ENCODE measurements at places on chromosomes 1 and 21.

- no peak for DNase-seq
Observed at GRCh38 chr1:1111516-1112236, 4.2 kb downstream of the C1orf159 start.

DNA sequence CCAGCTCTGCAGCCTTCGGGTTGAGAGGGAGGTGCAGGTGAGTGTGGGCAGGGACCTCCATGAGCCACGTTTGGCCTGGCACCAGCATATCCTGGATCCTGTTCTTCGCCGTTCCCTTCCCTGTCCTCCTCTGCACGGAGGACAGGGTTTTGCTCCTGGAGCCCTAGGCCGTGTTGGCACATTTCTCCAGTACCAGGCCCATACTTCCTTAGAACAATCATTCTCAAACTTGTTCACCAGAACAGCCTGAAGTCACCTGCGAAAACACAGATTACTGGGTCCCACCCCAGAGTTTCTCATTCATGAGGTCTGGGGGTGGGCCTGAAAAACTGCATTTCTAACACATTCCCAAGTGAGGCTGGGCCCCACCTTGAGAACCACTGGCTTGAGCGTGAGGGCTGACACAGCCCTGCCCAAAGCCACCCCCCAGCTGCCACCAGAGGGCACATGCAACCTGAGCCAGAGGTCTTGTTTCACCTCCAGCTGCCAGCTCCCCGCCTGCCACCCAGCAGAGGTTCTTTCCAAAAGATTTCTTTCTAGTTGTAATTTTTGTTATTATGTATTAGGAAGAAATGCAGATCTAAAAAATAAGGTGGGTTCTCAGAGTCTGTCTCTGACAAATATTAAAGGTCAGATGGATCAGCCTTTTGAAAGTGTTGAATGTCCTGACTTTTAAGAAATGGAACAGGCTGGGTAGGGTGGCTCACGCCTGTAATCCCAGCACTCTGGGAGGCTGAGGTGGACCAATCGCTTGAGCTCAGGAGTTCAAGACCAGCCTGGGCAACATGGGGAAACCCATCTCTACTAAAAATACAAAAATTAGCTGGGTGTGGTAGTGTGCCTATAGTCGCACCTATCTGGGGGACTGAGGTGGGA is 39.6 kb upstream of the LDLRAP1 start:
- peak; percentile 39 for DNase-seq

DNA sequence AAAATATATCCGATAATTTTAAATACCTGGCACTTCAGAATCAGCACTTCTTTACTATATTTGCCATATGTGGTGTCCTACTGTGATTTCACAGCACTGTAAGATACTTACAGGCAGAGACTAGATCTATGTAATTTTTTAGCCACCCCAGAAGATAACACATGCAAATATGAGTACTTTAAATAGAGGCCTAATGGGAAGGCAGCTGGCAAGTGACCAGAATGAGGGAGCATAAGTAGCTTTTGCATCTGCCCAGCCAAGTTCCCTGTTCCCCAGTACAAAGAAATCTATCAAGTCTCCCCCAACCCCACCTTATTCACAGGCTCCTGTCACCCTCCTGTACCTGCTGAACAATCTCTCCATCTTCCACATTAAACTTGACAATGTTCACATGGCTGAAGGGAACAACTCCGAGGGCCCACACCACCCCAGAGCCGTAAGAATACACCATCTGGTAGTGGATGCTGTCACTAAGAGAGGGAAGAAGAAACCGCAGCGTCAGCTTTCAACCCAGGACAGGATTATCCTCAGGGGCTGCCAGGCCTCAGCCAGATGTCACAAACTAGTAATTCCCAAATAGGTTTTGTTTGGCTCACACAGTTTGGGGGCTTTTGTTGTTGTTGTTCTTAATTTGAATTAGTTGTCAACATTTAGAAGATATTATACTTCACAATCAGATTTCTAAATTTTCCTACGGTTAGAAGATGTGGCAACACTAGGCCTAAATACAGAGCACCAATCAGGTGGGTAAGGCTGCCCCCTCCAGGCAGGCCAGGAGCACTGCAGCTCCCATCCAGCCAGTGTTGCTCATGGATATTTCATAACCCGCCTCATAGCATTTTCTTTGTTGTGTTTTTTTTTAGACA is 10.4 kb downstream of the EMC1 start:
- peak; percentile 79 for DNase-seq

GRCh38 chr1:58907398-58907797 is 123.6 kb upstream of the JUN start:
- DNase-seq = no peak

DNA sequence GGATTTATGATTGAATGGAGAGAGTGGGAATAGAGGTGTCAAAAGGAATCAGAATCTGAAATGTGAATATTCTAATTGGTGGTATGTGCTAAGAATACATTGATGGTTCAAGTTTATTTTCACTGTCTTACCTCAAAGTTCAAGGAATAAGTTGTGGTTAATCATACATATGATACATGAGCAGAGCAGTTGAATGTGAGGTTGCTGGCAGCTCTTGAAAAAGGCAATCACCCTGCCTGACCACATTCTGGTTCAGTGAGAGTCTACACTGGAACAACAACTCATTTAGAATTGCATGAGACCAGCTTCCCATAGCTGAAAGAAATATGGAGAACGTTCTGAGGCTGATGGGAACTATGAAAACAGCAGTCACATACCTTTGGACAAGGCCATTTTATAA is 68.3 kb upstream of the ARHGAP29 start:
- no peak for DNase-seq

GRCh38 chr1:109995536-109995935 is 11.0 kb downstream of the AHCYL1 start:
- DNase-seq = no peak

DNA sequence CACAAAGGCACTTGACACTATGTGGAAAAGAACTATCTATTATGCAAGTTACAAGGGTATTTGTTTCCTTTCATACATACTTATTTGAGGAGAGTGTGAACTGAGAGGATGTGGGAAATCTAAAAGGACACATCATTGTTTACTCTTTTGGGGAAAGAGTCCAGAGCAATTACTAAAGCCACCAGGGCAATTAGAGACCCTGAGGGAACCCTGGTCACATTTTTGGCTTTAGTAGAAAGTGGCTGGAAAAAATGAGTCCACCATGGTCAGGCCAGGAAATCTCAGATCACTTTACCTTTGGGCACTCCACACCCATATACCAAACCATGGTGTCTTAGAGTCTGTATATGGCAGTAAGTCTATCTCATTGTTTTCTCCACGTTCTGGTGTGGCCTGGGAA is 243.3 kb downstream of the HLX start:
- DNase-seq = no peak

GRCh38 chr21:29730281-29730680 is 209.5 kb downstream of the GRIK1 start:
- no peak for DNase-seq

DNA sequence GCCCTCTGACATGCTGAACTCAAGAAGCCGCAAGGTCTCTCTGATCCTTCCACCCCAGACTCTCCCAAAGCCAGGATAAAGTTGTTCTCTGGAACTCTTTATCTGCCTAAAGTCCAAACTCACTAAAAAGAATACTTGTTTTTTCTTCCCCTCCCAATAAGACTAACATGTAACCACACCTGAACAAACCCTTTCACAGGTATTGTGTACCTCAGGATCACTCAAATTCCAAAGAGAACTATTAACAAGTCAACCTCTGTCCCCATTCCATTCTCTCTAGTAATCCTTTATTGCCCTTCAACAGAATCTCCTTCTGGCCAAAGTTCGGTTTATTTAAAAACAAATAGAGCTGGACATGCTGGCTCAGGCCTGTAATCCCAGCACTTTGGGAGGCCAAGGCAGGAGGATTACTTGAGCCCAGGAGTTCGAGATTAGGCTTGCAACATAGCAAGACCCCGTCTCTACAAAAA is 4.1 kb upstream of the TOE1 start:
- no peak for DNase-seq

DNA sequence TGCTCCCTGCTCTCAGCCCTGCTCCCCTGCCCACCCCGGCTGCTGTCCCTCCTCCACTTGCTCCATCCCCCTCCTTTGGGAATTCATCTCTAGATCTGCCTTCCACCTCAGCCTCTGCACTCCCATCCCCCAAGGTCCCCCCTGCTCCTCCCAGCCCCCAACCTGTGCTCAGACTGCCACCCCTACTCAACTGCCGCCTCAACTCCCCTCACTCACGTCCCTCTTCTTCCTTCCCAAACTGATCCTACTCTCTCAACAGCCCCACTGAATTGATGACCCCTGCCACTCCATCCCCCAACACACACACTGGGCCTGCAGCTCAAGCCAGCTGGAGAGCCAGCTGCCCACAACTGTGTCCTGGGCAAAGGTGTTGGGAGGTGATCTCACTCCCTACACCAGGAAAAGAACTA is 15.8 kb upstream of the ETV3L start:
- no peak for DNase-seq

DNA sequence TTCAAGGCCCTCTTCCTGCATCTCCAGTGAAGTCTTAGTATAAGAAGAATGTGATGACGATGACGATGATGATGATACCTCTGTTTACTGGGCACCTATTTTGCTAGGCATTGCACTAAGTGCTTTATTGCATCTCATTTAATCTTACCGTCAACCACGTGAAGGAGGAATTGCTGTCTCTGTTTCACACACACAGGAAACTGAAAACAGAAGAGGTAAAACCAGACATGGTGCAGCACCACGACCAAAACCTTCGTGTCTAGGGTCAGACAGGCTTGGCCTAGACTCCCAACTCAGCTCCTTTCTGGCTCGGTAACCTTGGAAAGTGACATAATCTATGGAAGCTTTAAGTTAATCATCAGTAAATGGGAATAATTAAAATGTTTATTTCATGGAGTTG is 20.7 kb upstream of the KCNA2 start:
- no peak for DNase-seq

DNA sequence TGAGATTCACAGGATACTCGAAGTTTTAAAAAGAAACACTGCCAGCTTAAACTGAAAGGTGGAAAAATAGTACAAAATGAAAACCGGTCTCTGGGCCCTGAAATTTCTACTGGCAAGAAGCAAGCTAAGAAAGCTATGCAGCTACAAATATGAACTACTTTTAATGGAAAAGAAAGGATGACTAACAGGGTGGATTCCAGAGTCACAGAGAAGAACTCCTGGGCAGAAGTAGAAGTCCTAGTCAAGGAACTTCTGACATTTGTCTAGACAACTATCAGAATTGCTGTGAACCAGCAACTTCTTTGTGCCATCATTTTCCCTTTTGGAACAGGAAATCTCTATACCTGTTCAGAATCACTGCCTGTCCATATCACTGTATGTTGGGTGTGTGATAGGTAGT is 38.1 kb downstream of the CD160 start:
- no peak for DNase-seq

- DNase-seq = no peak
Observed at GRCh38 chr1:176595217-176595616, 132.2 kb downstream of the PAPPA2 start.

DNA sequence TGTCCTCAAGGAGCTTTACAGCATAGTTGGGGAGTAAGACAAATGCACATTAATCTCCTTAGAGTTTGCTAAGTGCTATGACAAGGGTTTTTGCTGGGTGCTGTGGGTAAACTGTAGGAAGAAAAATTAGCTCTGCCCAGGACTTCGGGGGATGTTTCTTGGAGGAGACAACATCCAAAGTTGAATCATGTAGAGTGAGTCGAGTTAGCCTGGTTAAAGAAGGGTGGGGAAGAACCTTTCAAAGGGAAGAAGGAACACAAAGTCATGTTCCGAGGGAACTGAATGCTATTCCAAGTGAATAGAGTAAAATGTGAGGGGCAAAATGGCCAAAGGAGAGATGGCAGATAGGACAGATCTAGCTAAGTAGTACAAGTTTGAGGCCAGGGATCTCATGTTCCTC is 17.1 kb downstream of the SPRTN start:
- no peak for DNase-seq

- DNase-seq = peak; percentile 22
Observed at GRCh38 chr1:89945852-89946476, 48.9 kb upstream of the ZNF326 start.

- no peak for DNase-seq
Observed at GRCh38 chr1:26330276-26330675, 12.5 kb downstream of the CD52 start.
